ENCODE measurements at places on chromosomes 2 and 18.

- no peak for DNase-seq
Measured at GRCh38 chr2:57444752-57445430, 601.7 kb upstream of the VRK2 start.

- no peak for DNase-seq
Measured at GRCh38 chr2:165864296-165864695, 70.2 kb upstream of the GALNT3 start.

GRCh38 chr2:202883987-202884675, 12.6 kb upstream of the ICA1L start:
- DNase-seq, result no peak

DNA sequence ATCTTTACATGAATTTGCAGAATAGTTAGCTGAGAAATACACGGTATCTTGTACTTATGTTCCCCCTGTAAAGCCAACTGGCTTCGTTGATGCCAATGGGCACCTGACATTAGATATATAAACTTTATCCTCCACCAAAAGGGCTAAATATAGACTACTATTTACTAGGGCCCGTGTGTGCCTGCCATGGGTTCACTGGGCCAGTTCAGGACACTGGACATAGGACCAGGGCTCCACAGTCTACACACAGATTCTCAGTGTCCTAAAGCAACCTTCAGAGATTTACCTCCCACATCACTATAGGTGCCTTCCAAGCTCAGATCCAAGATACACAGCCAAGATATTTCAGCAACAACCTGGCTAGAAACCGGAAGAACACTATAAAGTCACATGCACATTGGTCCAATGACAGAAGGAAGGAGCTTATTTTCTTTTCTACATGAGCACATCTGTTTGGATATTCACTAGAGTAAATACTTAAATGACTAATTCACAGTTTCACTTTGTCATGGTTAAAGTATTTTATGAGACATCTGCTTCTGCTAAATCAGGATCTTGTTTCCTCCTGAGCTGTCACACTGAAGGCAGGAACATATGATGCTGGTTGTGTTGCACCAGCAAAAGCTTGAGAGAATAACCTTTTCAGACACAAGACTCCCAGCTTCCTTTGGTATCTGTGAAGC, 95.1 kb downstream of the MYO5B start:
- no peak for DNase-seq

GRCh38 chr2:153891051-153891450, 19.3 kb downstream of the GALNT13 start:
- DNase-seq, result no peak

- no peak for DNase-seq
Measured at GRCh38 chr2:26649322-26649721, 8.2 kb upstream of the CIB4 start.

GRCh38 chr2:3839476-3839875, 136.1 kb downstream of the DCDC2C start:
- DNase-seq, result peak; percentile 62

DNA sequence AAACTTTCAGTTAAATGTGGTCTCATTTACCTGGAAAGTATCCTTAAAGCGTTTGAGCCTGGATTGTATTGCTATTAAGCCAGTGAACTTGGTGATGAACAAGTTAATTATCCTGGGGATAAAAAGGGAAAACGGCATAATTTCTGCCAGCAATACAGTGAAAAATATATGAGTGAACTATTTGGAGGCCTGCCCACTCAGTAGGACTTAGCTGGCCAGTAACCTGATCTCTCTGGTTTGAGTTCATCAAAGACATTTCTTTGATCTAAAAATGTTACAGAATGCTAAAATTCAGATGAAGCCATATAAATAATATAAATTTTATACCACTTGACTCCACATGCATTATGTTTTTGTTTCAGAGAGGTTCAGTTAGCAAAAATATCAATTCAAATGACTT, 241.1 kb upstream of the VWC2L start:
- DNase-seq, result no peak

DNA sequence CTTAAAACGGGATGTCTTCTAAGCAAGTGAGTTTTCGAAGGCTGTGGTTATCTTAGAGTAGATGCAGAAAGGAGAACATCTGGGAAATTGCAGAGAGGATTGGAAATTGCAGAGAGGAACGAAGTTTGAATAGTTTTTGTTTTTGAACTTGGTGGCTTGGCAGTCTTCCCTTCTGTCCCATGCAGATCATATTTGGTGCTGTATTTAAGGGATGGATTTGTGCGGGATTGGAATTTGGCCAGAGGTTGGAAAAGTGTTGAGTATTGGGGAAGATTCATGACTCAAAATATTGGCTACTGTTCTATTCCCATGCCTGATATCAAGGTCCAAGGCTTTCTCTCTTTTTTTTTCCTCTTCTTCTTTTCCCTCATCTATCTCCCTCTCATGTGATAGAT, 18.2 kb downstream of the PTPRM start:
- no peak for DNase-seq

- DNase-seq, result no peak
Measured at GRCh38 chr18:21313576-21313975, 71.5 kb downstream of the GREB1L start.

GRCh38 chr2:174628528-174629169, 31.0 kb upstream of the WIPF1 start:
- no peak for DNase-seq

DNA sequence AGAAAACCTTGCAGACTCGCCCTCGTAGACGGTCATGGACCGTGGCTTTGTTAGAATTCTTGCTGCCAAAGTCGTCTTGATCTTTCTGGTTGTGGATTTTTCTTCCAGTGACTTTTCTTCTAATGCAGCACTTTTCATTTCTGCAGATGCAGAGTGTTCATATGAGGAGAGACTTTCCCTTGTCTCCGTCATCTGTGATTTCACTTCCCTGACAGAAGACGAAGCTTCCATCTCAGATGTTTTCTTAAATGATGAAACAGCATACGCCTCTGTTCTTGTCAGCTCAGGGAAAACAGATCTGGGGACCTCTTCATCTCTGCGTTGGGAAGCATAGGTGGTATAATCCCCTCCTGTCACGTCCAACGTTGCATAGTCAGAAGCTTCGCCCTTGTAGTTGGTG, 50.9 kb downstream of the PLEKHA3 start:
- no peak for DNase-seq

DNA sequence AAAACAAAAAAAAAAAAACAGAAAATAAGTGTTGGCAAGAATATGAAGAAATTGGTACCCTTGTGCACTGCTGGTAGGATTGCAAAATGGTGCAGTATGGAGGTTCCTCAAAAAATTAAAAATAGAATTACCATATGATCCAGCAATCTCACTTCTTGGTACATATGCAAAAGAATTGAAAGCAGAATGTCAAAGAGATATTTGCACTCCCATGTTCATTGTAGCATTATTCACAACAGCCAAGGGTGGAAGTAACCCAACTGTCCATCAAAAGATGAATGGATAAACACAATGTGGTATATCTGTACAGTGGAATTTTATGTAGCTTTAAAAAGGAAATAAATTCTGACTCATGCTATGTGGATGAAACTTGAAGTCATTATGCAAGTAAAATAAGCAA, 72.8 kb upstream of the POU3F3 start:
- no peak for DNase-seq

DNA sequence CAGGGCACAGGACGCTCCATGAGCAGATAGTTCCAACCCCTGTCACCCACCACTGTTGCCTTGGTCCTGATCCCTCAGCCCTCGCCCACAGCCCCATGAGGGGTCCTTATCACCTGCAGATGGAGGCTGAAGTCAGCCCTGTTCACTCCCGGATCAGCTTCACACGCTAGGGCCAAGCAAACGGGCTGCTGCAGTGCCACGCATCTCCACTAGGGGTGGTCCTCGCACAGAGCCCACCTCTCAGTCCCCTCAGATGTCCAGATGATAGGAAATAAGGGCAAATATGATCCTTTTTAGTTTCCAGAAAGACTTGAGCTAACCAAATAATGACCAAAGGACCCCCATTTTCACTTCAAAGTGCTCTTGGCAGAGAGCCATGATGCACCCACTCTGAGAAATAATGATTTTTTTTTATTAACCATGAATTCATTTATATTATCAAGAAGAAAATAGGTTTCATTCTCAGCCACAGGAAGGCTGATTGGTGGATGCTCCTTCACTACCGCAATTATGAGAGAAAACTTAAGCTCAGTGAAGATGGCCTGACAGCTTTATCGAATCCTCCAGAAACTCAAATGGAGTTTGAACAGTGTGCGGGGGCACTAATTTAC, 71.9 kb upstream of the KLHL29 start:
- DNase-seq, result no peak

DNA sequence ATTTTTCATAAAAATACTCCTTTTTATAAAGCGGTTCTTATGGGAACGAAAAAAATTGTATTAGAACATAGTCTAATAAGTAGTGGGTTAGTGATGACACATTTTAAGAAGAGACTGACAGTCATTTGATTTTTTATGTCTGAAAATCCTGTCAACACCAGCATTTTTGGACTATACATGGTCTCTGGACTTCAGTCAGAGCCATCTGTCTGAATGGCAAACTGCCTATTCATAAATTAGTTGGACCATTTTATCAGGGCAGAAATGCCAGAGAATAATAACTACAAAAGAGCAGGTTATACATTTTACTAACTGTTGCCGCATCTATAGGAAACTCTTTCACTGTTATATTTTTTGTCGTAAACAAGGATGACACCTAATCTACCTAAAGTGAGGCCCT, 437.6 kb downstream of the ZNF804A start:
- no peak for DNase-seq

GRCh38 chr2:40725950-40726349, 274.1 kb upstream of the SLC8A1 start:
- no peak for DNase-seq

- DNase-seq, result no peak
Measured at GRCh38 chr2:27723372-27724144, 48.0 kb upstream of the MRPL33 start.

DNA sequence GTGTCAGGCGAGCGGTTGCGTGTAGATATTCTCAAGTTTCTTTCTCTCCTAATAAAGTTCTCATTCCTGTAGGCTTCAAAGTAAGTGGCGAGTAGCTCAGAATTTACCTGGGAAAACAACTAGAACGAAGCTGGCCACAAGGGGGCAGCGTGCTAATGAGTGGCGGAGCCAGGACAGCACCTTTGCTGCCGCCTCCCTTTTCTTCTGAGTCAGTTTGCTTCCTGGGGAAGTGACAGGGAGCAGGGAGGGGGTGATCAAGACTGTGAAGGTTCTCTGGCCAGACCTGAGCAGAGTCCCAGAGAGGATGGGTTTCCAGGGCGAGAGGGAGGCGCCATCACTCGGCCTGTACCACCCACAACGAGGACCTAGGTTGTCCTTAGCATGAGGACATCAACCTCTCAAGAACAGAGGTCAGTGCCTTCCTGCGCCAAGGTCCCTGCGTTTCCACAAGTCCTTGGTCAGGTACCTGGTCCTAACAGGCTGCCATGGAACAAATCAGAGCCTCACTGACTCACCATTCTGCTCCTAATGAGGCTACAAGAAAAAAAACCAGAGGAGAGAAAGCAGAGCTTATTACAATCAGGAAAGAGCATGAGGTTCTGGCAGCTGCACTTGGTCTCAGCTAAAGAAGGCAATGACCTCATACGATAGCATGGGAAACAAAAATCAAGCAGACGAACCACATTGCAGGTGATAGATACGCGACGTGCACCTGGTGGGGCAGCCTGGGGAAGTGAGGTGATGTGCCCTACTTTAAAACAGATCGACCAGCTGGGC, 98.7 kb downstream of the PLB1 start:
- DNase-seq, result peak; percentile 89

- DNase-seq, result peak; percentile 86
Measured at GRCh38 chr18:62425465-62426190, 97.2 kb upstream of the ZCCHC2 start.

- DNase-seq, result no peak
Measured at GRCh38 chr2:176473177-176473576, 203.9 kb downstream of the MTX2 start.

DNA sequence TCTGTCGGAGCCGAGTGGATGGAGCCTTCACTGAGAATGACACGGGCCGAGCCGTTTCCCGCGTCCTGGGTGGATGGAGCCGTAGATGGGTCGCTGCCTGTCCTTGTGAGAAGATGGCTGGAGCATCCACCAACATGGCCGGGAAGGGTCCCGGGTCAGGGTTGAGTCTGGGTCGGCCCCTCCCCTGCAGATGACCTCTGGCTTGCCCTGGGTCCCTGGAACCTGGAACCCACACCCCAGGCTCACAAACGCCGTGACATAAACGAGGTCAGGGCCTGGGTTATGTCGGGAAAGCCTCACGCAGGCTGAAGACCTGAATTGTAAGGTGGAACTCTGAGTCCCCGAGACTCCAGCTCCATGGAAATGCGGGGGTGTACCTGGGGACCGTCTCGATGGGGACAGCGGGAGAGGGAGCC, 94.9 kb downstream of the NFATC1 start:
- DNase-seq, result peak; percentile 31

GRCh38 chr2:5897249-5897648, 205.1 kb downstream of the SOX11 start:
- DNase-seq, result no peak

GRCh38 chr2:32702303-32703064, 74.6 kb downstream of the TTC27 start:
- DNase-seq, result no peak

- DNase-seq, result no peak
Measured at GRCh38 chr18:63071701-63072141, 247.8 kb downstream of the BCL2 start.

DNA sequence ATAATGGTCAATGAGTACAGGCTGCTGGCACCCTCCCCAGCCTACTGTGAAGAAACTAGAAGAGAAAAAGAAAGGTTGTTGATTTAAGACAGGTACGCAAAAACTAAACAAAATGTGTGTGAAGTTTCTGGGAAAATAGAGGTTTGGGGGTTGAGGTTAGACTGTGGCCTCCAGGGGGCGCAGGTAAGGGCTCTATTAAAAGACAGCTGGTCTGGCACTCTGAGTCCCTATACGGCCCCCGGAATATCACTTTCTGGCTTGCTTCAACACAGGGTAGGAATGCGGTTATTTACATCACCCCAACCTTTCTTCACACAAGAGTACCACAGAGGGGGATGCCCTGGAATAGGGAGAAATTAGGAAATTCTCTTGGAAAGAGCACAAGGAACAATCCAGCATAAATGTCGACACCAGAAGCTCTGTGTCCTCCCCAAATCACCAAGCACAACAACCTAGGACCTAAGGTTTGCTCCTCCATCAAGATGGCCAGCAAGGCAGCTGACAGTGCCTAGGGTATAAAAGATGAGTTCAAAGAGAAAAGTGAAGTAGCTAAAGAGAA, 480.8 kb upstream of the KLHL29 start:
- no peak for DNase-seq

DNA sequence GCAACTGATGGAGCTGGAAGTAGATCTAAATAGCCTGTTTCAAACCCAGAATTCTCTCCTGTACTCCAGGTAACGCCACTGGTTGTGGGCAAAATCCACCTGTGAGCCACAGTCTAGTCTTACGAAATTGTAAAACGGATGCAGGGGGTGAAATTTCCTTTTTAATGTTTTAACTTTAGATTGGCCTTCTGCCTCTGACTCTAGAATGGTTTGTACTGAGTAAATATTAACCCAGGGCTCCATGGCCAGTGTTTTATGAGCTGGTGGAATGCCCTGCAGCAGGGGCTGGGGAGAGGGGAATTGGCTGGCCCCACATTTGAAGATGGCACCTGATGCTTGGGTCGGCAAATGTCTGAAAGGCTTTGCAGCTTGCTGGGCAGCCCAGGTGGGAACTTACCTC, 156.6 kb downstream of the MYCN start:
- no peak for DNase-seq

- DNase-seq, result no peak
Measured at GRCh38 chr2:46274586-46274985, 22.6 kb upstream of the EPAS1 start.
